ENCODE measurements at places on chromosomes 6 and 20. TPM values are rescaled to one million over a fixed set of nuclear protein-coding genes. Genes with fewer than 3 reads are reported as not detected.

The MLN gene
- not detected for total RNA-seq

The SYTL3 gene
- total RNA-seq = 0.77 TPM

The BEND3 gene
- 5.8 TPM for total RNA-seq

The LTA gene
- total RNA-seq = not detected

The TSPO2 gene
- total RNA-seq = not detected

The KIF25 gene
- total RNA-seq = not detected

The ETV7 gene
- total RNA-seq = not detected

The C20orf144 gene
- not detected for total RNA-seq

The TAGAP gene
- 0.41 TPM for total RNA-seq

GRCh38 chr6:98998103-98998502 lies 50.4 kb upstream of the FBXL4 start:
- H3K4me1 ChIP-seq = no peaks in the 10 kb centered on the region
- H3K36me3 ChIP-seq = no peaks in the 10 kb centered on the region
- no peak overlapping the region for H3K4me3 ChIP-seq

- H3K4me3 ChIP-seq = no peak overlapping the region
- H3K4me1 ChIP-seq = no peaks in the 10 kb centered on the region
- DNase-seq = peak; percentile 56
- no peaks in the 10 kb centered on the region for H3K36me3 ChIP-seq
- H3K27ac ChIP-seq = no peak overlapping the region
These were observed 48.6 kb downstream of the SLC2A10 start for GRCh38 chr20:46757754-46758678.

- H3K27me3 ChIP-seq = peaks cover 5% of the 10 kb centered on the region
- H3K4me3 ChIP-seq = no peak overlapping the region
- no peaks in the 10 kb centered on the region for H3K36me3 ChIP-seq
- H3K4me1 ChIP-seq = no peaks in the 10 kb centered on the region
- no peak overlapping the region for H3K27ac ChIP-seq
These were observed 207.0 kb downstream of the THBS2 start for GRCh38 chr6:169046483-169047192.

DNA sequence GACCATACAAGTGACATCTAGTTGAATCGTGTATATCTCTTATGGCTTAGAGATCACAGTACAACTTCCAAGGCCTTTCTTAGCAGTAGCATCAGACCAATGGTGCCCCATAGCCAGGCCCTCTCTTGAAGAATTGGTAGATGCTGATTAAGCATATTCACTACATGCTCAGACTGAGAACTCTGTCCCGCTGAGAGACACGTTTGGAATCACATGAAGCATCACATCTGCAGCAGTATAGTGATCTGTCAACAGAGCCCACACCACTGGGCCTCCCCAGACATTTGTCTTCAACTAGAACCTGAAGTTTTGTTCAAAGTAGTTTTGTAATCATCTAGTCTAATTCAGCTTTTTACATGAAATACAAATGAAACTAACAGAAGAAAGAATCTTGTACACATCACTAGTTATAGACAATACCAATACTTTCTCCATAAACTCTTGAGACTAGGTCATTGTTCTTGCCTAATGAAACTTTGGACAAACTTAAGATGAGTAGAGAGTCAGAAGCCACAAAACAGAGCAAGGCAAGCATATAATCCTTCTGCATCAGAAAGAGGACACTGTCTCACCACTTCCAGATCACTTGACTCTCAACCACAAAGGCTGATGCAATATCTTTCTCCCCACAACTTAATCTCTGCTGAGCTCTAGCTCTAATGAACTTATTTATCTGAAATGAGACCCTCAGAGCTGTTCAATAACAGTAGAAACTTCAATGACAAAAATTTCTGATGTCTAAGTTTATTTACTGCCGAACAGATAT lies 182.7 kb downstream of the TBX18 start:
- peaks cover 2% of the 10 kb centered on the region for H3K4me1 ChIP-seq
- no peak overlapping the region for H3K4me3 ChIP-seq
- no peak for DNase-seq
- no peaks in the 10 kb centered on the region for H3K27me3 ChIP-seq

DNA sequence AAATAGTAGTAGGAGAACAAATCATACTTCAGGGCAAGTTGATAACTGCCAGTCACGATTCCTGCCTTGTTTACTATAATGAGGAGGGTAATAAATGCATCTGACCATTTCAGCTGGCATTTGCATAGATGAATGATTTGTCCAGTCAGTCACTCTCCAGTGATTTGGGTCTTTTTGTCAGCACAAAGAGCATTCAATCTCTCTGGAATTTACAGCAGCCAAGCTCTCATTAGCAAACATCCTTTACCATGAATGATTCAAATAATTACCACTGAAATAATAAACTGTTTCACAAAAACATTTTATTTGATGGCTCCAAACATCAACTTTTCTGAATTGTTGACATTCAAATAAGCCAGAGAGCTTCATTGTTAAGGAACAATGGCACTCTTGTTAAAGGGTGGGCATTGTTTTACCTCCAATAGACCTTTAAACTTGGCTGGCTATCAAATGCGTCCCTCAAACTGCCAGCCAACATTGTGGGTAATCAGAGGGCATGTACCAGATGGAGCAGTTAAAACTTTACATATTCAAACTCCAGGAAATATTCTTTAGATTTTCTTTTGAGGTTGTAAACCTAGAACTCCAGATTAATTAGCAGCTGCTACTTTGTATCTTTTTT lies 30.0 kb upstream of the FBXL4 start:
- H3K36me3 ChIP-seq = no peaks in the 10 kb centered on the region
- H3K27me3 ChIP-seq = peaks cover 2% of the 10 kb centered on the region
- no peak for DNase-seq
- H3K4me3 ChIP-seq = no peak overlapping the region
- H3K4me1 ChIP-seq = no peaks in the 10 kb centered on the region

DNA sequence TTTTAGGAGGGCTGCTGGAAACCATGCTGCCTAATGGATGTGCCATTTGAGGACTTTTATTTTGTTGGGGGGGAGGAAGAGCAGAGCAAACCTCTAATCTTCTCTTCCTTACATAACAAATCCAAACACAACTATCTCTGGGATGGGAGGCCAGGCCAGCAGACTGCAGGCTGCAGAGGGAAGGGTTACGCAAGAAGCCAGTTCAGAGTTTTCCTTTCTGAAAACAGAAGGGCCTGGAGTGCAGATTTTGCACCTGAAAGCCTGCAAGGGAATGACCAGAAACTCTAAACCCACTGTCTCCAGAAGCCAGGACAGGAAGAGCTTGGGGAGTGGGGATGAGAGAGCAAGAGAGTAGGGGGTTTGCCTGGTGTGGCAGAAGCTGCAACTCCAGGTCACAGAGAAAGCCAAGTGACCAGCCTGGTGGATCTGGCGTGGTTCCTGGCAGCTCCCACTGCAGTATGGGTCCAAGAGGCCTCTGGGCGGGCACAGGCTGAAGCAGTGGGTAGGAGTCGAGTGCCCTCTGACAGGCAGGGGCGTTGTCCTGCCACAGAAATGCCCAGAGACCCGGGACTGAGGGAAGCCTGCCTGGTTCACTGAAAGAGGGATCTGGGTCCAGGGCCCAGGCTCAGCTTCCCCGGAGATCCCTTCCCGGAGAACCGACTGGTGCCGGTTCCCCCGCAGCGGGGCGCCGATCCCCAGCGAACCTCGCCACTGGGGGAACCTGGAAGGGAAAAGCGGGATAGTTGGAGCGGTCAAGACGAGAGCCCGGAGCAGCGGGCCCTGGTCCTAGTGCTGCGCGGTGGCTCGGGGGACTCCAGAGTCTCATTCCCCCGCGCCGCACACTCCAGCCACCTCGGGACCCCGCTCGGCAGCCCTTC lies 6.7 kb downstream of the MAFB start:
- DNase-seq = no peak
- H3K27ac ChIP-seq = no peak overlapping the region
- H3K4me3 ChIP-seq = peak overlapping the region; percentile 86

DNA sequence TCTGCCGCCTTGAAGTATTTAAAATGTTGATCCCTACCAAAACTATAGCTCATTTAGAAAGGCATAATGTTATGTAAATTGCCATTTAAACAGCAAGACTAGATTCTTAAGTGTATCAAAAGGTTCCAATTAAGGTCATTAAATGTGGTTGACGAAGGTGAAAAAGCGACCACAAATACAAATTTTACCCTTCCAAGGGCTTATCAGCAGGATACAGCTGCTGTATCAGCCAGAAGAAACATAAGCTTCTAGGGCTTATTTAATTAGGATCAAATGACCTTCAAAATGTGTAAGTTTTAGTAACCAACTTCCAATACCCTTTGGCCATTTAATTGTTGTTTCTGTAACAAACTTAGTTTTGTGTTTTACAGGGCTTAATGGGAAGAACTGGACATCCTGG lies 139.9 kb downstream of the COL9A1 start:
- H3K4me1 ChIP-seq = peaks cover 11% of the 10 kb centered on the region
- H3K27me3 ChIP-seq = no peaks in the 10 kb centered on the region
- no peak overlapping the region for H3K4me3 ChIP-seq
- no peak for DNase-seq

GRCh38 chr20:31698803-31699718 lies 23.6 kb downstream of the BCL2L1 start:
- H3K27me3 ChIP-seq = peaks cover 5% of the 10 kb centered on the region
- peaks cover 45% of the 10 kb centered on the region for H3K4me1 ChIP-seq
- peaks cover 21% of the 10 kb centered on the region for H3K36me3 ChIP-seq
- H3K4me3 ChIP-seq = no peak overlapping the region

DNA sequence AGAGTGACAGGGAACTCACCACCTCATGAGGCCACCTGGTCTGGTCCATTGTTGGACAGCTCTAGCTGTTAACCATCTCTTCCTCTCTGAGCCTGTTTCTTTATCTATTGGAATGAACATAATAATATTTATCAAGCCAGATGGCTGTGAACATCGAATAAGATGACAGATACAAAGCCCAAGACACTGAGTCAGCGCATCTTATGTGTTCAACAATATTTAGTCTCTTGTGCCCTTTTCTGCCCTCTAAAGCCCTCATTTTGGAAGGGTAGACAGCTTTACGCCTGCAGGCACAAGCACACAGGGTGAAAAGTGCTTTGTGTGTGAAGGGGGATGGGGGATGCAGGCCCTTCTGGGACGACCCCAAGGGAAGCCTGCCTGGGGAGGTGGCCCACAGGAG lies 164.0 kb downstream of the GRM4 start:
- H3K36me3 ChIP-seq = no peaks in the 10 kb centered on the region
- H3K27me3 ChIP-seq = peaks cover 11% of the 10 kb centered on the region
- H3K27ac ChIP-seq = no peak overlapping the region

GRCh38 chr20:46315311-46315710 lies 7.0 kb upstream of the CDH22 start:
- no peak overlapping the region for H3K4me3 ChIP-seq
- no peak overlapping the region for H3K27ac ChIP-seq
- DNase-seq = no peak
- peaks cover 17% of the 10 kb centered on the region for H3K27me3 ChIP-seq
- peaks cover 17% of the 10 kb centered on the region for H3K4me1 ChIP-seq

DNA sequence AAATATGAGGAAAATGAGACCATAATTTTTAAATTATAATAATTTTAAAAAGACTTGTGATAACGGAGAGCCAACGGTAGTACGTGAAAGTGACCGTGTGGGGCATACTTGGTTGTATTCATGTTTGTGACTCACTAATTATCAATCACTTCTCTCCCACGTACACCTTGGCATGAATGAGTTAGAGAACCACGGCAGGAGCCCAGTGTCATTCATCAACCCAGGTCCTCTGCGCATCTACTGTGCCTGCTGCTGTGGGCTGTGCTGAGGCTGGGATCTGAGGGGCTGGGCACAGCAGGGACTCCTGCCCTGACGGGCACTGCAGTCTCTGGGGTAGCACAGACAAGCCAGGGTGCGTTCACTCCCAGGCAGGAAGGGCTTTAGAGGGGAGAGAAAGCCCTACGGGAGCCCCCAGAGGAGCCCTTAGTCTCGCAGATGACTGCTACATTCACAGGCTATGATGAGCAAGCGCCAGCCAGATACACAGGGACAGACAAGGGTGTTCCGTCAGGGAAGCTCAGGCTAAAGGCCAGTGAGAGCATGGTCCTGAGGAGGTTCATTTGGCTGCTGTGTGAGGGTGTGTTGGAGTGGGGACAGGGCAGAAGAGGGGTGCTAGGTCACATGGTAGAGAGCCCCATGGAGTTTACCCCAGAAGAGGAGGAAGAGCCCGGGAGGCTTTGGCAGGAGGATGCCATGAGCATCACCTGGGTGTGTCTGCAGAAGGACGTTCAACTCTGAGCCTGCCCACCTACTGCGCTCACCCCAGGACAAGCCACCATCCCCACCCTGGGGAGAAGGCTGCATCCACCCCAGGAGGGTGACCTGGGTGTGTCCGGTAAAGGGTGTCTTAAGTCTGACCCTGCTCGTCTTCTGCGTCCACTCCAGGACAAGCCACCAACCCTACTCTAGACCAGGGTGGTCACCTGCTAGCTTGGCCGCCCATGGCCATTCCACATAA lies 8.2 kb upstream of the RPS6KA2 start:
- H3K4me1 ChIP-seq = peaks cover 59% of the 10 kb centered on the region
- DNase-seq = no peak
- H3K4me3 ChIP-seq = no peak overlapping the region
- H3K27ac ChIP-seq = no peak overlapping the region
- peaks cover 24% of the 10 kb centered on the region for H3K27me3 ChIP-seq
- peaks cover 12% of the 10 kb centered on the region for H3K36me3 ChIP-seq

- peaks cover 3% of the 10 kb centered on the region for H3K27me3 ChIP-seq
- H3K27ac ChIP-seq = no peak overlapping the region
- DNase-seq = no peak
- H3K4me1 ChIP-seq = peaks cover 6% of the 10 kb centered on the region
- H3K36me3 ChIP-seq = no peaks in the 10 kb centered on the region
These were observed 44.5 kb upstream of the LAMA4 start for GRCh38 chr6:112298816-112299281.

DNA sequence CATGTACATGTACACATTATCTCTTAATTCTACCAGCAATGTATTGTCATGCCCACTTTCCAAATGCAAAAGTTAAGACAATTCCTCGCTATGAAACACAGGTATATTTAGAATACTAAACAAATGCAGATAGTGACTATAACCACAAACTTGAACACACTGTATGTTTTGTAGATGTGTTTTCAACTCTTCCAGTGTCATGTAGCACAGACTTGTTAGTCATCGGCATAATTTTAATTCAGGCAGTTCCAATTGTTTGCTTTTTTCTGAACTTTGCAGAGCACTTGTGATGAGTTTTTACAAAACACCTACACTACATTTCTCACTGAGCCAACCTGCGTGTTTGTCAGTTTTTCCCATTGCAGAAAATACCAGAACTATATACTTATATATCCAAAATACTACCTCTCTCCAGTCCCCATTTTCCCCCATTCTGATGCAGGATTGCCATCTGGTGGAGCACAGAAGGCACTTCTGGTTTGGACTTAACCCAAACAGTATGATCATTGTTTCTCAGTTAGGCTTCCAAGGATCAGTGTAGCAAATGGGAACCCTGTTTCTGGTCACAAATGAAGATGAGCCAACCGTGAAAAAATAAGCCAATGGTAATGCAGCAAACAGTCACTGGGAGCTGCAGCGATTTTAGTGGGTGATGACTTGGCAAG lies 143.4 kb downstream of the ADGRB3 start:
- no peak overlapping the region for H3K4me3 ChIP-seq
- no peak overlapping the region for H3K27ac ChIP-seq
- H3K36me3 ChIP-seq = no peaks in the 10 kb centered on the region
- peak; percentile 41 for DNase-seq

GRCh38 chr20:46006964-46007363 lies 1.7 kb upstream of the MMP9 start:
- peaks cover 7% of the 10 kb centered on the region for H3K36me3 ChIP-seq
- H3K27me3 ChIP-seq = peaks cover 17% of the 10 kb centered on the region
- DNase-seq = no peak
- no peak overlapping the region for H3K4me3 ChIP-seq
- no peak overlapping the region for H3K27ac ChIP-seq
- peaks cover 57% of the 10 kb centered on the region for H3K4me1 ChIP-seq

Data from endothelial cell (in vitro differentiated cells).